Germinal center (tissue), 1 donor: ENCODE measurements at places on chromosomes 1 and 21.
A peak's percentile ranks its signal among the peaks of the same experiment; 100 is the strongest.

DNA sequence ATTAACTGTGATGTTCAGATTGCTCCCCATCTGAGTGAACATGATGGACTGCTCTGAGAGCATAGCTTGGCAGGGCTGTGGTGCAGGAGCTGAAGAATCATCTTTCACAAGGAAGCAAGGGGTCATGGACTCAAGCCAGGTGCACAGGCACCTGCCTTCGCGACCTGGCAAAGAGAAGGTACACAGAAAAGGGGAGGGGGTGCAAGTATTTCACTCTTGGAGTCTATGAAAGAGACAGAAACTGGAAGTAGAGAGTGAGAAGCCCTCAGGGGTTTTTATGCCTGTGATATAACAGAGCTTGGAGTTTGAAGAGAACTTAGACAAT lies 232.6 kb upstream of the PLXNA2 start:
- no peak for DNase-seq

- no peak for DNase-seq
Measured at GRCh38 chr1:95145493-95145892, 28.3 kb downstream of the TLCD4 start.

DNA sequence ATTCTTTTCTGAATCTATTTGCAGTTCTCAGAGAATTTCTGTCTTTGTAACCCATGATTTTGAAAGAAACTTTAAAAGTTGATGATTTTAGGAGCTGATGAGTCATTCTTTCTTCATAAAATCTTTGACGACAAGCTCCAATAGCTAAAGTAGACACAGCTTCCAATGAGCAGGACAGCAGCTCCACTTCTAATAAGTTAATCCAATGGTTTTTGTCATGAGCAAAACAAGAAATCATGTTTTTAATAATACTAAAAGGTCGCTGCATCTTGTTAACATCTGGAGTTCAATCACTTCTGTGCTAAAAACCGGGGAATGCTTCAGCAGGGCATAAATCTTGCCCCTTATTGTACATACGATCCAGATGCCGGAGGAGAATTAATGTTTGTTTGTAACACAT lies 48.9 kb upstream of the GORAB start:
- no peak for DNase-seq

GRCh38 chr1:226405411-226405988 lies 2.4 kb downstream of the PARP1 start:
- peak; percentile 55 for DNase-seq

GRCh38 chr1:2945821-2946231 lies 75.4 kb upstream of the ACTRT2 start:
- DNase-seq = no peak

DNA sequence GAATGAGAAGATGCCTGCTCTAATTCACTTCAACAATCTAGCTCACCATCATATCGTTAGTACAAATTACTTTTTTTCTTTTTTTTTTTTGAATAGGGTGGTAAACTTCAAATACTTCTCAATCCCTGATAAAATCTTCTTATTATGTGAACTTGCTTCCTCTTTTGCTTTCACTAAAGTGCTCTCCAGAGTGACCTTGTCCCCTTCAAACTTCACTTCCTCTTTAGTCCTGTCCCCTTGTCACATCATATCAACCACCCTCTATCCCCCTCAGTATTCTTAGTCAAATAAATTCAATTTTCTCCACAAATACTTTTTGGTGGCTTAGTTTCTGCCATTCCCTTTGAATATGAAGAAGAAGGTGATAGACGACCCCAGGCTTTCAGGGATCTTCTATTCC lies 124.9 kb upstream of the PLXNA2 start:
- no peak for DNase-seq

DNA sequence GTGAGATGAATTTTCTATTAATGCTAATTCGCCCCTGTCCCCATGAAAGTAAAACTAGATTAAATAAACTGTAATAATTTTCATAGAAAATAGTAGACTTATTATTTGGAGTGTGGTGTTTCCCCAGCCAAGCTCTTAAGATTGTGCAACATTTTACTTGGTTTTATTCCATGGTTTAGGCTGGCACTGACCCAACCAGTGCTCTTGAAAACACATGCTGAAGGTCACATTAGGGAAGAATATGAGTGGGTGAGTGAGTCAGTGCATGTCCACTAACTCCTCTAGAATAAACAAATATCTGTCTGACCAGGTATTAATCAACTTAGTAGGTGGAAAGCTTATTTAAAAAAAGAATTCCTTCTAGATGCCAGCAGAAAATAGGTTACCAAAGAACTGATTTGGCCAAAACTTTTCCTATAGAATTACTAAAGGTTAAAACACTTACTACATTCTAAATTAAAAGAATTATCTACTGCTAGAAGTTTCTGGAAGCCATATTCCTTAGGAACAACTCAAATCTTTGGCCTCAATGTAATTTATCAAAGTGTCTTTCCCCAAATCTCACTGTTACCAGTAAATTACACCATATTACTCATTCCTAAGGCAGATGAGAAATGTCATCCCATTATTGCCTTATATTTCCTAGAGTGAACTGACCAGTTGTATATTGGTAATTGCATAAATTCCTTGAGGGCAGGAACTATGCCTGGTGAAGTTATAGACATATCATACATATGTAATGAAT lies 89.7 kb upstream of the RGS1 start:
- DNase-seq = no peak

DNA sequence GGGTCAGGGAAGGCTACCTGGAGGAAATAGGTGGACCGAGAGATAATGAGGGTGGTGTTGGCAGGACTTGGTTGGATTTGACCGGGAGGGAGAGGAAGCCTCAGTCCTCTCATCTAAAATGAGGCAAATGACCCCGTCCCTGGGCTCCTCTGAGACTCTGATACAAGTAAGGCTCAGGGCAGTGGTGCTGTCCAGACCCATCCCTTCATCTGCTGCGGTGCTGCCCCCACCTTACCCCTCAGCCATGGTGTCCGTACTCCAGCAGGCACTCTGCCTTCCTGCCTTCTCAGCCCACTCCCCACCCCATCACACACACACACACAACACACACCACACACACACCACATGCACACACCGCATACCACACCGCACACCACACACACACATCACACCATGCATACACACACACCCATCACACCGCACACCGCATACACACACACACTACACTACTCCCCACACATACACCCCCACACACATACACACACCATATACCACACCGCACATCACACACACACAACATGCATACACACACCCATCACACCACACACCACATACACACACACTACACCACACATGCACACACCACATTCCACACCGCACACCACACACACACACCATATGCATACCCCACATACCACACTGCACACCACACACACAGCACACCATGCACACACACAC lies 29.4 kb upstream of the SLC26A9 start:
- no peak for DNase-seq

- peak; percentile 82 for DNase-seq
Measured at GRCh38 chr1:904310-904950, 19.3 kb upstream of the SAMD11 start.

GRCh38 chr21:44594406-44594916 lies 2.2 kb upstream of the KRTAP10-6 start:
- no peak for DNase-seq

DNA sequence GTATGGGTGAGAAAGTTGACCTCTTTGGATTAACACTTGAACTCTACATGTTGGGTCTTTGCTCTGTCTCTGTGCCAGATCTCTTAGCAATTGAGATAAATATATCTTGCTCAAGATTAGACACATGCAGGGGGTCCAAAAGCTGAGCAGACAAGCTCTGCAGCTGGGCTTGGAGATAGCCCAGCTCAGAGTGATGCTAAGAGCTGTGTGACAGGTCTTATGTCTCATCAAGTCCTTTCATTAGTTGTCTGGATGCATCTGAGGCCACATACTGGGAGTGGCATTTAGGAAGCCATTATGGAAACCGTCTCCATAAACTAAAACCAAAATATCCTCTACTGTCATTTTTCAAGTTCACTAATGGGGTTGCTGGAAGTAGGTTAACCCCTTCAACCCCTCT lies 289.4 kb upstream of the DUSP10 start:
- DNase-seq = no peak

- no peak for DNase-seq
Measured at GRCh38 chr1:114587203-114587991, 6.0 kb upstream of the BCAS2 start.

- peak; percentile 10 for DNase-seq
Measured at GRCh38 chr1:85109475-85109874, 61.2 kb upstream of the MCOLN3 start.

DNA sequence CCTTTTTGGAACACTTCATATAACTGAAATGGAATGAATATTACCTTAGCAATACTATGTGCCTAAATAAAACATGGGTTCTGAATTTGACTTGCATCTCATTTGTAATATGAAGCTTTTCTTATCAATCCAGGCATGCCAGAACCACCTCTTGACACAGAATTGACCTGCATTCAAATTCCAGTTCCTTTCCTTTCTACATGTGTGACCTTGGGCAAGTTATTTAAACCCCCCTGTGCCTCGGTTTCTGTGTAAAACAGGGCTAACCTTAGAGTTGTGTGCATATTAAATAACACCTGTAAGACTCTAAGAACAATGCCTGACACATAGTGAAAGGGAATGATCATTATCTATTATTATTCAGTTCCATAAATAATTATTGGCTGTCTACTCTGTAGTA lies 2.0 kb upstream of the NOS1AP start:
- DNase-seq = no peak

DNA sequence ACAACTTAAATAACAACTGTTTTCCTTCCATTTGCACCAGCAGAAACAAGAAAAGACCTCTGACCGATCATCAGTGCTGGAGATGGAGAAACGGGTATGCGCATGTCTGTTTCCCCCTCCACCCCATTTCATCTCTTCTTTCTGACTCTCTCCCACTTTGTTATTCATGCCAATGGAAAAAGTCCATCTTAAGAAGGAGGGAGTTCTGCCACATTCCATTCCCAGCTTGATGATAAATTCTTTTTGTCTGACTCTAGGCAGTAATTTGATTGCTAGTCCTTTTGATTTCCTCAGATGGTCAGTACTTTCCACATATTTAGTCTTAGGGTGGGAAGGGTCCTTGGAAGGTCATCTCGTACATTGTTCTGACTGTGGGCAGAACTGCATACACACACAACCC lies 142.5 kb downstream of the SYT2 start:
- no peak for DNase-seq

DNA sequence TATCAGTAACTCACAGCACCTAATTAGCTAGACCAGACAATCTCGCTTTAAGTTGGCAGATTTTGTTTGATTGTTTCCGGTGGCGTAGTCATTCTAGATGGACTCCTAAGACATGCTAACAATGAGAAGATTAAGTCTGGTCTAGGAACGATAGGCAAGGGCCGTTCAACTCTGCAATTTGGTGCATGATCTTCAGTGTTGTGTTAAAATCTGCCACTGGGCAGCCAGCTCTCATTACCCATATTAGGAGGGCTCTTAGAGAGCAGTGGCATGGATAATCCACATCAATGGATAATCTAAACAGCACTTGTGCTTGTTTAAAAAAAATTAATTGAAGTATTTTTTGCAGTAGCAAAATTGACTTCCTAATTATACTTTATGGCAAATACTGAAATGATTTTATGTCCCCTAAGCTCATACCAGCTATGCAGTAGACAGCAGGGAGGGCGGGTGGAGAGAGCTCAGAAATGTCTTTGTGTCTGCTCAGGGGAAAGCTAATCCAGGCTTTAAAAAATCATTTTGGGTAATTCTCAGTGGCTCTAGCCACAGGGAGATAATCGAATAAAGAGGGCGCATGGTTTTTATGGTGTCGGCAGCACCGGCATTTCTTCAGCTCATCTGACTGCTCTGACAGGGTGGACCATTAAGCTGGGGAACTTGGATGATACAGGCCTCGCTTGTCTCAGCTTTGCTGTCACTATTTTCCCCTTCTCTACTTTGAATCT lies 48.5 kb upstream of the IKBKE start:
- no peak for DNase-seq

DNA sequence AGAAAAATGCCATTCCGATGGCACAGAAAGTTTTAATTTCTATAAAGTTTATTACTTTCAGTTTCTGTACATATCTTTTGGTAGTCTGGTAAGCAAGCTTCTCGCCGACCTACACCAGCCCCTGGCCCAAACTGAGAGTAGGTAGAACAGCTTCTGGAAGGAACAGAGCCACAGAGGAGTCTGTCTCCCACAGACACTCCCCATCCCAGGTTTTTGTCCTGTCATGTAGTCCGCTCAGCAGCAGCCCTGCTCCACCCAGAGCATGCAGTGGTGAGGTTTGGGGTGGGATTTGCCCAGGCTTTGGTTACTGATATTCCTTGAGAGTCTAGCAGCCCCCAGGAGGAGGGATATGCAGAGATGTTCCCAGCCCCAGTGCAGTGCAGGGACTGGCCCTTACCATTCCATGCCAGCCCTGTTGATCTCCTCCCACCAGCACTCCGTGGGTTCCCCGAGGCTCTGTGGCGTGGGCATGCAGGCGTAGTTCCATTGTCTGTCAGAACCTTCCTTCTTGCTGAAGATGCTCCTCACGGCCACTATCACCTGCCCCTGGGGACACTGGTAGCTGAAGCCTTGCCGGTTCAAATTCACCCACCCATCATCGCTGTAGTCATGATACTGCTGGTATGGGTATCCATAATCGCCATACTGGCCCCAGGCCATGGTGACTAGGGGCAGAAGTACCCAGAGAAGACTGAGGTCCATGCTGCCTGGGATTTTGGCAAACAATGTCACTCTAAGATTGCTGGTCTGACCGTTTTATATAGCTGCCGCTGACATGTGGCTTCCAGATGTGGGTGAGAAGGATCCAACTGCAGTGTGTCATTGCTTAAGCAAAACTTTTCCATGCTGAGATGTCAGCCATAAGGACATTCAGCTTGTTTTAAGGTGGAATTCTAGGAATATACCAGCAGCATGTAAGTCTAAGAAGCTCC lies at the start of gene DPT:
Gene DPT, minus strand, starts transcription at position 734 of the 932 bp plus-strand sequence. Its CDS starts 32 bp downstream, at position 702.
- DNase-seq = no peak

DNA sequence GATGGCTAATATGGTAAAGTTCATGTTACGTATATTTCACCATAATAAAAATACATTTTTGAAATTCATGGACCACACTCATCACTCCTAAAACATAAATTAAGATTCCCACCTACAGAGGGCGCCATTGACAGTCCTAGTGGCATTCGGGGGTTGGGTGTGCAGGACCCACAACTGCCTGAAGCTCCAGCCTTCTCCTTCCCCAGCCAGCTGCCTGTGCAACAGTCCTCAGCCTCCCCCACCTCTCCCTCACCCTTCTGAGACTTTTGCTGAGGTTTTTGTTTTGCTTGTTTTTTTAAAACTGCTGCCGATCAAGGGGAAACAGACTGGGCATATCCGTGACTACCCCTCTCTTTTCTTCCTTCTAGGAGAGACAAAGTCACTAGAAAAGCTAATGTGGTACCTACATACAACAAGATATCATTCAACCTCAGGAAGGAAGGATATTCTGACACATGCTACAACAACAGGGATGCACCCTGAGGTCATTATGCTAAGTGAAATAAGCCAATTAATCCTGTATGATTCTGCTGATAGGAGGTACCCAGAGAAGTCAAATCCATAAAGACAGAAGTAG lies 9.2 kb upstream of the EVA1C start:
- peak; percentile 36 for DNase-seq

GRCh38 chr1:192810253-192810880 lies 1.5 kb downstream of the RGS2 start:
- DNase-seq = peak; percentile 10

- DNase-seq = no peak
Measured at GRCh38 chr21:33940881-33941245, 25.3 kb upstream of the ATP5PO start.

- no peak for DNase-seq
Measured at GRCh38 chr1:21531241-21531640, 22.0 kb downstream of the ALPL start.
